ENCODE measurements at places on chromosomes 1 and 21.

- DNase-seq: no peak
Observed at GRCh38 chr1:27885621-27886352, 13.4 kb downstream of the THEMIS2 start.

- no peak for DNase-seq
Observed at GRCh38 chr1:225851805-225852204, 30.4 kb downstream of the TMEM63A start.

DNA sequence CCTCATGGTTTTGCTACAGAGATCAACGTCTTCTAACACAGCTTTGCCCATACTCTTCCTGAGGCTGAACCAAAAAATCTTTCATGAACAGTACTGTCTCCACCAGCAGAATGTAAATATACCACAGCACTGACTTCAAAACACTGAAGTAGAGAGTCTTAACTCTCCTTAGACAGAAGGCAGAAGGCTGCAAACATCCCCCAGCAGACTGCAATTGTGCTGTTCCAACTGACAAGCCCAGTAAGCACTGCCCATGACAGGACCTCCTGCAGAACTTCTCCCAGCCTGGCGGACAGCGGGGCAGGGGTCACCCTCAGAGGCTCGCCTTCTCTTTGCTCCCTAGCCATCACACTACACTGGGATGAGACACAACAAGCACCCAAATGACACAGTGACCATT is 218.7 kb downstream of the RERE start:
- DNase-seq: no peak

- DNase-seq: no peak
Observed at GRCh38 chr1:55418208-55419000, 203.2 kb upstream of the USP24 start.

- no peak for DNase-seq
Observed at GRCh38 chr1:81458186-81458585, 342.5 kb upstream of the ADGRL2 start.

DNA sequence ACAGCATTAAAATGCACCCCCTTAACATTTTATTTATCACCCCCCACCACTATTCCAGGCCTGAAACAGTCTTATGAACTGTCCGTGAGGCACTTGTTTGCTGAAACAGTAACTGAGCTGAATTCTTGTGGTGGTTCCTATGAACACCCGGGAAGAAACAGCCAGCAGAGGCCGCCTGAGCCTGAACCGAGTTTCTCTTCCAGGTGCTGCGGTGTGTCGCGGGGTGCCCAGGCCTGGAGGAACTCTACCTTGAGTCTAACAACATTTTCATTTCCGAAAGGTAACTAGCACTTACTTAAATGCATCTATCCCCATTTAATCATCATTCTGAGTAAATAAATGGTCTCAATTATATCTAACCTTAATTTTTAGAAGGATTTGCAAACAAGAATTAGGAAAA is 66.8 kb downstream of the TBCE start:
- no peak for DNase-seq

DNA sequence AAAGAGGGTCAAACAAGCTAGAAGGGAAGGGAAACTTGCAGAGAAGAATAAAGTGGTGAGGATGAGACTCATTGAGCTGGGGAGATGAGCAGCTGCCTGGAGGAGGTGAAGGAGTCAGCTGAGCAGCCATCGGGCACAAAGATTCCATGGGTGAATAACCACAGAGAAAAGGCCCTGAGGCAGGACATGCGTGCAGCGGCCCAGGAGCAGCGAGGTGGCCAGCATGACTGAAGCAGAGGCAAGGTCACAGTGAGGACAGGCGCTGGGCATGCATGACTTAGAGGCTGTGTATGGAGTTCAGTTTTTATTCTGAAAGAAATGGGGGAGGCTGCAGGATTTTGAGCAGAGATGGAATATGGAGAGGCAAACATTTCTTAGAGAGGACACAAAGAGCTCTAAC is 24.9 kb downstream of the OLFML2B start:
- no peak for DNase-seq

All from Panc1 (cell line).